ENCODE measurements at places on chromosomes 4 and X.

DNA sequence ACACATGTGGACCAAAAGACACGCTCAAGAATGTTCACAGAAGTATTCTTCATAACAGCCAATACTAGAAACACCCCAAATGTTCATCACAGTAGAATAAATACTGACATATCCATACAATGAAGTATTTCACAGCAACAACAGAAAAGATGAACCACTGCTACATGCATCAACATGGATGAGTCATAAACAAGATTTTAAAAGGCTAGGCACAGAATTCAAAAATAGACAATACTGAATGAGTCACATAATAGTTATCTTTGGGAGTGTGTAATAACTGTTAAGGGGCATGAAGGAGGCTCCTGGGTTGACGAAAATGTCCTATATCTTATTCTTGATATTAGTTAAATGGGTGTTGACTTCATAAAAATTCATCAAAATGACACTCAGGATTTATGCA is 43.5 kb downstream of the CLOCK start:
- DNase-seq: no peak

GRCh38 chr4:169841776-169842175 is 84.0 kb upstream of the HPF1 start:
- no peak for DNase-seq

GRCh38 chr4:68369142-68369805 is 19.4 kb upstream of the YTHDC1 start:
- DNase-seq: no peak

GRCh38 chrX:48918301-48918642 is 552 bp downstream of the PIM2 start:
- DNase-seq: no peak

DNA sequence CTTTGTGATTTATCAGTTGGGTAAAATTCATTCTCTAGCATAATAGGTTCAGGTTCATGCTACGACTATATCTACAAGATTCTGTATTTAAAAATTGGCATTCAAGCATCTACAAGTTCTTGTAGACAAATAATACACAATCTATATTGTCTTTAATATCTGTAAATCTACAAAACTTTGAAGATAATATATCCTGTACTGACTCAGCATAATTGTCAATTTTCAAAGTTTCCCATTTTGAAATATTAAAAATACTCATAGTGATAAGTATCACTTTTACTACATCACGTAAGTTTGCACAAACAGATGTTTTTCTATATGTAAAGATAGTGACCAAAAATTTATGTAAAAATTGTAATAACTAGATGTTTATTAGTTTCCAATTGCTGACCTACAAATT is 360.6 kb downstream of the FSTL5 start:
- DNase-seq: no peak

DNA sequence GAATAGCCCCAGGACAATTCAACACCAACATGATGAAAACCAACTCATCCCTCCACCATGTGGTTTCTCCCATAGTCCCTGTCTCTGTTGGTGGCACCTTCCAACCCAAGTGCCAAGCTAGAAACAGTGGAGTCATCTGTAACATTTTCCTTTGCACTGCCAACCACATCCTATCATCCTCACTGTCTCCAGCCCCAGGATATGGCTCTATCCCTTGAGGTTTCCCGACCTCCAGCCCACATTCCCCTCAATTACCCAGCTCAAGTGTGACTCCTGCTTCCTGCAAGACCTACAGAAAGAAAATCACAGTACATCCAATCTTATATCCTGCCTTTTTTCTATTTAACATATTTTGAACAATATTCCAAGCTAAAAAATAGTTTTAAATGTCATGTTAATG is 24.2 kb downstream of the PNMA6F start:
- DNase-seq: no peak
